ENCODE measurements at places on chromosomes 2 and 18.

DNA sequence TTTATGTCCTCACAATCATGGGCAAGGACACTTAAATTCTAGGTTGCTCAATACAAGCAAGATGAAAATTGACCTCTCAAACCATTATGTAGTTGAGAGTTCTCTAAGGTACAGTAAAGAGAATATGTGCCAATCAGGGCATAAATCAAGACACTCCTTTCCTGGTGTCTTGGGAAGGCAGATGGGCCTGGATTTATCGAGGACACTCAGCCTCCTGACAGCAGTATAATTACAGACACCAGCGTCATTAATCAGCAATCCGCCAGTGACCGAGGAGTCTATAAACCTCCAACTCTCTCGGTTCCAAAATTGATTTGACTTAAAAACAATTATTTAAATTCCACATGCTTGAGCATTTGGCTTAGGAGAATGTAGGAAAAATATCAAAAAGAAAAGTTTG lies 75.7 kb upstream of the DAPL1 start:
- DNase-seq = no peak

DNA sequence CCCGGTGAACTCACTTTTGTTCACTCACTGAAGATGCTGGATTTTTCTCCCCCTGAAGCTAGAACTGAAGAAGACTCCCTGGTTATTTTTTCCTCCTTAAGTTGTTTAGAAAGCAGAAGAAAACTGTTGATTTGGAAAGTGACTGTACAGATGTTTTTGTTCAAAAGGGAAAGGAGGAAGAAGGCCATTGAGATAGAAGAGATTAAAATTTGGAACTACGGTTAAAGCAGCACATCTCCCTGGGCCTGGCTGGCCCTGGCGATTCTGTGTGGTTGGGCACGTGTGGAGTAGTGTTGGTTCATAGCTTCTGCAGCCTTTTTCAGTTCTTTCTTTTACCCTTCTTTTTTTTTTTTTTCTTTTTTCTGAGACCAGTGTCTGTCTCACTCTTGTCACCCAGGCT lies 109.2 kb downstream of the MAP4K4 start:
- DNase-seq = no peak

- peak; percentile 50 for DNase-seq
Measured at GRCh38 chr2:120910956-120911951, 175.6 kb downstream of the GLI2 start.

- DNase-seq = no peak
Measured at GRCh38 chr2:28085201-28085600, 194.7 kb downstream of the BABAM2 start.

GRCh38 chr2:219126555-219126954 lies 34.1 kb downstream of the NHEJ1 start:
- DNase-seq = peak; percentile 12

- no peak for DNase-seq
Measured at GRCh38 chr2:8840475-8841091, 3.2 kb upstream of the KIDINS220 start.

DNA sequence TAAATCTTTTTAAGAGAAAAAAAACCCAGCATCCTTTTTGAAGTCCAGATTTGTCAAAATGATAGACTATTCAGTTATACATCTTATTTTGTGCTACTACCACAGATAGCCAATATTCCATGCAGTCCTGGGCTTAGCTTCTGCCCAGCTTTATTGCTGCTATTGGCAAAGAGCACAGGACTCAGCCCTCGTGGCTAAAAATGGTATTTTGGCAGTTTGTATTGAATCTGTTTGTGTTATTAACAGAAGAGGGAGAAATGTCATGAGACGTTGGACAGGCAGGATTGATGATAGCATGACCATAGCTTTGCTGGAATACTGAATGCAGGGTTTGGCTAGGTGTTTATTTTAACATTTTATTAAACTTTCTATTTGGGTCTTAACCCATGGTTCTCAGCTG lies 19.4 kb downstream of the ELAC1 start:
- no peak for DNase-seq

DNA sequence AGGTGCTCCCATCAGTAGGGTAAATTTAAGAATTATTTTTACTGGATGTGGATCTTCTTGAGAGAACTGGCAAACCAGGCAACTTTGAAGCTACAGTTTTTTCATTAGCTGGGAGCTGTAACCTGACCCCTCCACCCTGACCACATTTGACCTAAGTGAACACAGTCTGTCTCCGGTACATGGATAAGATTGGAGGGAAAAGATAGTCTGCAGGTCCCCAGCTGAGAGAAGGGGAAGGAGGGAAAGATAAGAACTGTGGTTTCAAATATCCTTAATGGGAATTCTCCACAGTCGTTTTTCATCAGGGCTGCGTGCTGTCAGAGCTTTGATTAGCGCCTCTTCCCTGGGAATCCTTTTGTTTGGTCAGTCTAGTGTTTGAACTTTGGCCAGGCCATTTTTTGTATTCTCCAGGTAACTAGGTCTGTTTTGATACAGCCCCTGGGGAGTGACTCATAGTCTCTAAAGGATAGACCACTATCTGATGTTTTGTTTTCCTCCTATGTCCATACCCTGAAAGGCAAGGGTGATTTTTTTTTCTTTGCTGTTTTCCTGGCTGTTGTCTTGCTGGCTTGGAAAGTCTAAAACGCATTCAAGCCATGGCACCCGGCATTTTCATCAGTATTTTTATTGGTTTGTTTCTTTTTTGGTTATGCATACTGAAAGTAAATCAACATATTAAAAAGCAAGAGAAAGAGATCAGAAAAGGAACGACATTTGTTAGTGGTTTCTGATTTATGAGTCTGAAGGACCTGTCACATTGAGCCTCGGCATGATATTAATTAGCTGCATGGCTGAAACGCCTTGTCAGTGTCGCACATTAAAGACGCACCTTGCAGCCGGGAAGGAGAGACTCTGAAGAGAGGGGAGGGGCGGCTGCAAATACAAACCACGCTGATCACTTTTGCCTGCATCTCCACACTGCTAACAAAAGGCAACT lies 183.4 kb upstream of the FN1 start:
- DNase-seq = no peak

DNA sequence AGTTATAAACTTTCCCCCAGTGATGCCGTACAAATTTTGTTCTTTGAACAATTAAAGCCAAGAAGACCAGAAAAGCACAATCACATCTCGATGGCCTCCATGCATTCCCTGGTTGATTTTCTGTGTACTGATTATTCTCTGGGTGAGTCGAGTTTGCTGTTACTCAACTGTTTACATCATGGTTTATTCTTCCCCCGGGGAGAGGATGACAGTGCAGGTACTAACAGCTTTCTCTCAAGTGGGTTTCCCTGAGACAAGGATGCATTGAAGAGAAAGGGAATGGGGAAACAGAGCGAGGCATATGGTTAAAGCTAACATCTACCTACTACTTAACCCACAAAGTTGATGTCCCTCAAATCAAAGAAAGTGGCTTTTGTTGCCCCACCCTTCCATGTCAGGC lies 410.8 kb upstream of the FANCL start:
- DNase-seq = no peak

- DNase-seq = no peak
Measured at GRCh38 chr2:42194428-42194827, 25.3 kb downstream of the EML4 start.

- DNase-seq = no peak
Measured at GRCh38 chr2:143294068-143294467, 164.8 kb downstream of the ARHGAP15 start.

- DNase-seq = no peak
Measured at GRCh38 chr2:139124271-139124670, 344.1 kb upstream of the NXPH2 start.

DNA sequence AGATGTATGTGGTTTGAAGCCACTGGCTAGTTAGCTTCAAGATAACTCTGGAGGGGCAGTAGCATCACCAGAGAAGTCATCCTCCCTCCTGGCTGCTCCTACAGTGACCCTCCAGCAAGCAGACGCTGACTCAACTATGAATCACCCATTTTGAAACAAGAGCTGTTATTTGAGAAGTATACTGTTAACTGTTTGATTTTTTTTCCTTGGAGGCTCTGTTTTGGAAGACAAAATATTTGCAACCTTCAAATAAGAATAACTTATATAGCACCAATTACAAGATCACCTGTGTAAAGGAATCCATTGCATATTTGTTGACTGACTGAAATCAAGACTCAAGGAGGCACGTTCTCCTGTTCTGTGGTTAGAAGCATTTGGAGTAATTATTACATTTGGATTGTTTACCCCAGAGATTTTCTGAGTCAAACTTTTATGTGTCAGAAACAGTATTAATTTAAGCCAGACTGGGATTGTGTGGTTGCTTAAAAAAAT lies 313.8 kb downstream of the MTX2 start:
- peak; percentile 29 for DNase-seq

DNA sequence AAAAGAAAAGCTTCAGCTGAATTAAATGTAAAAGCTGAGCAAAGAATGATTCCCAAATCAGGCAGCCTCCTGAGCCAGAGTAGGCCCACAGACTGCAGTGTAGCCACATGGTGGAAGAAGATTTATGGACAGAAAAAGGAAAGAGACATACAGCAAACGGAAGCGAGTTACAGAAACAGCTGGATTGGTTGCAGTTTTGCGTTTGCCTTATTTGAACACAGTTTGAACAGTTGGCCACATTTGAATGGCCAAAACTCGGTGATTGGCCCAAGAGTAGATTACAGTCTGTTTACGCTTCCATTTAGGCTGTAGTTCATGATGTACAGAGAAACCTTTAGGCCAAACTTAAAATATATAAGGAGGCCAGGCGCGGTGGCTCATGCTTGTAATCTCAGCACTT lies 35.1 kb downstream of the SH2D6 start:
- no peak for DNase-seq

GRCh38 chr2:149141046-149141445 lies 102.5 kb downstream of the LYPD6B start:
- no peak for DNase-seq

GRCh38 chr2:98868548-98869271 lies 67.3 kb downstream of the CRACDL start:
- DNase-seq = no peak

GRCh38 chr2:31318361-31319336 lies 84.7 kb downstream of the EHD3 start:
- DNase-seq = no peak

DNA sequence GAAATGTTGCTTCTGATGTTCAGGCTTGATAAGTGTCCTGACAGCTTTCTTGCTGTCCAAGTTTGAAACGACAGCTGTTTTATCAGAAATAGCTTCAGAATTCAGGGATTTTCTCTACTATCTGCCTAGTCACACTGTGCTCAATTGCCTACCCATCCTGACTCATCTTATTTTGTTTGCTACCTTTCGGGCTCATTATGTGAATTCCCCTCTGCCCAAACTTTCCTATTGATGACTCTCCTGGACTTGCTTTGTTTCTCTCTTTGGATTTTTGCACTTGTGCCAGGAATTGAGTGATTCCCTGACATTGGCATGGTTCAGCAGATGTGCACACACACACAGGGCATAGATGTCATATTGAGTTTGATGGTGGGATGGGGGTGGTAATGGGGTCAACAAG lies 1052.6 kb upstream of the PIK3C3 start:
- no peak for DNase-seq

DNA sequence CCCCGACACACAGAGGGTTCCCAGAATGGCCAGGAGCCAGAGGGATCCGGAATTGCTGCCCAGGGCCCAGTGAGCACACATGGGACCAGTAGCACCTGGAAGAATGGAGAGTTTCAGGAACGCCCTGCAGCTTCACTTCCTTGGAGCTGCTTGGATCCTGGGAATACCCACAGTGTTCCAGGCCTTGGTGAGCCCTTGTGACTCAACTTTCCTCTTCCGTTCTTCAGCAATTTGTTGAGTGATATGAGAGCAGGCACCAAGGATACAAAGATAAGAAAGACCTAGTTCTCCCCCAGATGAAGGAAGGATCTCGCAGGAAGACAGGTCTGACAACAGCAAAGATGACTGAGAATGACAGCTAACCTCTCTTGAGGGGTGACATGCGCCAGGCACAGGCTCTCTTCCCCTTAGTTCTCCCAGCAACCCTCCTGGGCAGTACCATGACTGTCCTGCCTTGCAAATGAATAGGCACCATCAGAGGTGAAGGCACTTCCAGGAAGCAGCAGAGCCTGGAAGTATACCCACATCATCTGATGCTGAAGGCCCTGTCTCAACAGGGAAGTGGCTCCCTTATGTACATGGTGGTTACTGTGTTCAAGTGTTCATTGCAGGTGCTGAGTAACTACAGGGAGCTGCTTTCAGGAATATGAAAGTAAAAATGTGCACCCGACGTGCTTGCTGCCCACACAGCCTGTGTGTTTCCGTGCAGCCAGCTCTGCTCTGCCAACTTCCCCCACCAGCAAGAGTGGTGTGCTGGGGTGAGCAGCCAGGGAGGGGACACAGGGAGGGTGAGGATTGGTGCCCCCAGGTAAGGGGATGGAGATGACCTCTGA lies 116.2 kb downstream of the STPG4 start:
- no peak for DNase-seq

GRCh38 chr2:94875820-94876522 lies 4.7 kb downstream of the TEKT4 start:
- no peak for DNase-seq

- no peak for DNase-seq
Measured at GRCh38 chr2:225171350-225171749, 129.1 kb upstream of the DOCK10 start.

DNA sequence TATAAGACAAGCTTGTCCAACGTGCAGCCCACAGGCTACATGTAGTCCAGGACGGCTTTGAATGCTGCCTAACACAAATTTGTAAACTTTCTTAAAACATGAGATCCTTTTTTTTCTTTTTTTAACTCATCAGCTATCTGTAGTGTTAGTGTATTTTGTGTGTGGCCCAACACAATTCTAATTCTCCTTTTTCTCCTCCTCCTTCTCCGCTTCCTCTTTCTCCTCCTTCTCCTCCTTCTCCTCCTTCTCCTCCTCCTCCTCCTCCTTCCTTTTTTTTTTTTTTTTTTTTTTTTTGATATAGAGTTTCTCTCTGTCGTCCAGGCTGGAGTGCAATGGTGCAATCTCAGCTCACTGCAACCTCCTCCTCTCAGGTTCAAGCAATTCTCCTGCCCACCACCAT lies 39.3 kb upstream of the GTF2A1L start:
- DNase-seq = no peak

DNA sequence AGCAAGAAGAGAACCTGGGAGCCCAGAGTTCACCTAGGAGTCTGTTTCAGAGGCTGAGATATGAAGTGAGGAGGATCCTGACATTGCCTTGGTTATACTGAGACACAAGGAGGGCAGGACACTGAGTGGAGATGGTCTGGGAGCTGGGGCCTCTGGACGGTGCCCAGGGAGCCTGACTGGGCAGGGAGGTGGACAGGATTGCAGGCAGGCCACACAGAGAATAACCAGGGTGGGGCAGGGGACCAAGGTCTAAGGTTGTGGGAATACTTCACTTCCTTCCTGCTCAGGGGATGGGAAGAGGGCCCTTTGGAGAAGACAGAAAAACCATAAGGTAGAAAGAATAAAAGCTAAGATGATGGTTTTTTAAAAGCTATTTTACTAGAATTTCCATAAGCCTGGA lies 18.7 kb downstream of the EDAR start:
- no peak for DNase-seq

GRCh38 chr2:158154596-158154995 lies 52.9 kb downstream of the UPP2 start:
- DNase-seq = no peak

DNA sequence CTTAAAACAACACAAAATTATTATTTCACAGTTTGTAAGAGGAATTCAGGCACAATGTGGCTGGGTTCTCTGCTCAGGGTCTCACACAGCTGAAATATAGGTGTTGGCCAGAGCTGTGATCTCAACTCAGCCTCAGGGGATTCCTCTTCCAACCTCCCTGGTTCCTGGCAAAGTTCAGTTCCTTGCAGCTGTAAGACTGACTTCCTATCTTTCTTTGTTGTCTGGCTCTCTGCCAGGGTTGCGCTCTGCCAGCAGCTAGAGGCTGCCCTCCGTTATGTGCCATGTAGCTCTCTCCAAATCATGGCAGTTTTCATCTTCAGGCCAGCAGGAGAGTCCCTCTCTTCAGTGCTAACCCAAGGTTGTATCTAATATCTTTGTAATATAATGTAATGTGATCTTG lies 272.5 kb upstream of the KCNJ3 start:
- peak; percentile 29 for DNase-seq

Data from right cardiac atrium (tissue), 5 donors.